ENCODE measurements at places on chromosomes 2 and 18.

DNA sequence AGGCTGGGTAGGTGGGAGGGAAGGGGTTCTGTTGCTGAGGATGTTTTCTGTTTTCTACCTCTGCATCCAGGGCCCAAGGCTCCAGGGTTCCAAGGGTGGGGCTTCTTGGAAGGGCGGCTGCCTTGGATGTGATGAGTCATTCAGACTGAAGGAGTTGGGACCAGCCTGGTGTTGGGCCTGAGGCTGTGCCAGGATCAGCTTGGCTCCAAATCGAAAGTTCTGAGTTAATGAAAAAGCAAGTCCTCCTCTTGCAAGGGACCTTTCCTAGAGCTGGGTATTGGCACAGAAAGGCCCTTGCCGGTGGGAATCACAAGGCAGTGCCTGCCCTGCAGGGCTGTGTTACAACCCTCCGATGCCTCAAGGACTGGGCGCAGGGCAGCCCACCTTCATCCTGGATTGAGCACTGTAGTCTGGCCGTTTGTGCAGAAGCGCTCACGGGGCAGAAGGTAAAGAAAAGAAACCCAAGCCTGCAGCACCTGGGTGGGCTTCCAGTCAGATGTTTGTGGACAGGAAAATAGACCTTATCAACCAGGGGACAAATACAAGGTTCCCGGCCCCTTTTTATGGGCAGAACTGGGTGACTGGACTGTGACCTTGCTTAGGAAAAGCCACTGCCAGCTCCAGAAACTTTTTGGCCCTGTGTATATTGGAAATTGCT, 52.5 kb upstream of the MCFD2 start:
- DNase-seq, result no peak

DNA sequence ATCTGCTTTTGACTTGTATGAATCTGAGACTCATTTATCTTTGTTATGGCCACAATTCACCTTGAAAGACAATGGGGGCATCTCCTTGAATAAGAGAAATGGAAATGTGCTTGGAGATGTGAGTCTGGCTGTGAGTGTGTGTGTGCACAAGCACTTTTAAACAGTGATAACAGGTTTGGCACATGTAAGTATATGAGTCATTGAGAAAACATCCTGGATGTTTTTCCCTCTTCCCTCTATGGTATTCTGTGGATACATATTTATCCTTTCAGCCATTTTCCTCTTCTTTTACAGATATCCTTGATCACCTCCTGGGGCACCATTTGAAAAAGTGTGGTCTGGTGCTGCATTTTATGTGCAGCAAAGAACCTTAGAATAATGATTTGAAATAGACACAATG, 317.3 kb upstream of the THUMPD2 start:
- no peak for DNase-seq

DNA sequence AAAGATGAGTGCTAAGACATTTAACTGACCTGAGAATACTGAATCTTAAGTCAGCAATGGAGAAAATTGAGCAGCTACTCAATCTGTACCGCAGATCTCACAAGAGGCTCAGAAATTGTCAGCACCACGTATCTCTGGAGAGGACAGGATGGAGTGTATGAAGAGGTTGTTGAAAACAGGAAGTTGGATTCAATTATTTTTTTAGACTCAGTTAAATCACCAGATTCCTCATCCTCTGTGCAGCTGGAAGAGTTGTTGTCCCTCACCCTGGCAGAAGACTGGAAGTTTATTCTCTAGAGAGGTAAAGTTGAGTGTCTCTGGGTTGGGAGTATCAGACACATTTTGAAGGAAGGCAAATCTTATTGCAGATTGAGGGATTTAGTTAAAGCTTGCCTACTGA, 114.9 kb upstream of the NT5C1B start:
- no peak for DNase-seq

DNA sequence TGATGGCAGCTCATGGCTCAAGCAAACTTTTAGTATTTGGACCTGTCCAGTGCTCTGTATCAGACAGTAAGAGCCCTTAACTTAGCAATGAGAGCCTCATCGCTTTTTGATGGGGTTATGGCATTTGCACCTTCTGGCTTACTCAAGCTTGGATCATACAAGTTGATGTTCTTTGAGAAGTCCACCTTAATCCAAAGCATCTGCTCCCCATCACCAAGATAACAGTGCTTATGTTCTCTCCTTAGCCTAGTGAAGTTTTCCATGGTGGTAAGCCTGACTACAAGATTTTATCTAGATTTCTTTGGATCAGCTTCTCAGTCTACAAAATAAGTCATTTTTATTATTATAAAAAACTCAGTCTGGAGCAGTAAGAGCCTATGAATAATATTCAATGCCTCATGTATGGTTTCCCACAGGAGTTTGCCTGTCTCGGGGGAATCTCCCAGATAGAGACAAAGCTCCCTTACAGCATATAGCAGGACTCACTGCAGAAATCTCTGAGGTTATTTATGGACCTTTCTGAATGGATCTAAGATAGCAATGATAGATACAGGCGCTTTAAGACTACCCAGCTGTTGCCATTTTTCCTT, 472.2 kb upstream of the LINC00305 start:
- DNase-seq, result no peak

DNA sequence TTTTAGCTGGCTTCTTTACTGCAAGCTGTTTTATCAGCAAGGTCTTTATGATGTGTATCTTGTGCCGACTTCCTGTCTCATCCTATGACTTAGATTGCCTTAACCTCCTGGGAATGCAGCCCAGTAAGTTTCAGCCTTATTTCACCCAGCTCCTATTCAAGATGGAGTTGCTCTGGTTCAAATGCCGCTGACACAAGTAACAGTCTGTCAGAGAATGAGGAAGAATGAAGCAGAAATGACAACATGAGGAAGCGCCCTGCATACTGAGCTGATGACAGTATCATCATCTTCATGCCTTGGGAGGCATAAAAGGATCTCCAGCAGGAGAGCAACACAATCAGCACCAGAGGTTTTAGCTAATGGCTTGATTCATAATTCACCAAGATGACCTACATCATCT, 309.4 kb downstream of the NBAS start:
- no peak for DNase-seq

- DNase-seq, result no peak
These were observed 1.9 kb upstream of the GRP start for GRCh38 chr18:59218018-59218417.
